ENCODE measurements at places on chromosomes 7 and 10. TPM values are rescaled to one million over a fixed set of nuclear protein-coding genes. Genes with fewer than 3 reads are reported as not detected.

DNA sequence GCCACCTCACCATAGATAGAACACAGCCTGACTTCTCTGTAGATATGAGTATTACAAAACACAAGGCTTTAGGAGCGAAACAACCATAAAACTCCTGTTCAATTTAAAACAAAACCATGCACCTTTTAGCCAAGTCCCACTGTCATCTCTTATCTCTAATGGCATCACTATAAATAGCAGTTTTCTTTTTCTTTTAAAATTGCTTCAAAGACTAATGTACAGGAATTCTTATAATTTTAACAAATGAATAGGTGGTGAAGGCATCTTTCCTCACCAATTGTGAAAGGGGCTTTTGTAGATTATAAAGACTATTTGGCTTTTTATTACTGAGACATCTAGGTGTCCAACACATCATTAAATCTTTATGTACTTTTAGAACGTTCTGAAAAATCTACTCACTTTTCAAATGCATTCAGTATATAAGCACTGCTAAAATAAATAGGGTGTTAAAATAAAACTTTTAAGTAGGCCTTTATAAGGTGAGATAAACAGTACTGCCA lies 205.7 kb upstream of the GRM3 start:
- H3K27me3 ChIP-seq, result no peaks in the 10 kb centered on the region
- H3K27ac ChIP-seq, result no peak overlapping the region
- H3K4me1 ChIP-seq, result no peaks in the 10 kb centered on the region
- no peaks in the 10 kb centered on the region for H3K36me3 ChIP-seq

DNA sequence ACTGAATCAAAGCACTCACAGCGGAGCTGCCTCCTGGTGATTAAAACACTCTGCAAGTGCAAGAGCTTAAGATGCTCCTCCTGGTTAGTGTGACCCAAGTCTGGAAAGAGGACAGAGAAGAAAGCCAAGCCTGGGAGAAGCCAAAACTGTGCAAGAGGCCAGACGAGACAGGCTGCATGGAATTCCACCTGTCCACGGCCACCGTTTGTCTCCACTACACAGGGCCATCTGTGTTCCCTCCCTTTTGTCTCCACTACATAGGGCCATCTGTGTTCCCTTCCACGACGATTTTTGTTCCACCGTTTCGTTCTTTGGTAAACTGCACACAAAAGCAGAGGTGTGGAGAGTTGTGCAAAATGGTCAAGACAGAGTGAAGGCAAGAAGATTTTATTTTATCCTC lies 233.0 kb downstream of the DIP2C start:
- peaks cover 19% of the 10 kb centered on the region for H3K27me3 ChIP-seq
- no peaks in the 10 kb centered on the region for H3K36me3 ChIP-seq
- DNase-seq, result no peak
- H3K27ac ChIP-seq, result no peak overlapping the region
- H3K4me3 ChIP-seq, result no peak overlapping the region

GRCh38 chr10:80659289-80659688 lies 121.6 kb downstream of the SH2D4B start:
- H3K4me1 ChIP-seq, result peaks cover 3% of the 10 kb centered on the region
- no peaks in the 10 kb centered on the region for H3K36me3 ChIP-seq
- DNase-seq, result no peak
- no peak overlapping the region for H3K27ac ChIP-seq
- no peak overlapping the region for H3K4me3 ChIP-seq

KCP gene
- total RNA-seq, result 0.17 TPM

DNA sequence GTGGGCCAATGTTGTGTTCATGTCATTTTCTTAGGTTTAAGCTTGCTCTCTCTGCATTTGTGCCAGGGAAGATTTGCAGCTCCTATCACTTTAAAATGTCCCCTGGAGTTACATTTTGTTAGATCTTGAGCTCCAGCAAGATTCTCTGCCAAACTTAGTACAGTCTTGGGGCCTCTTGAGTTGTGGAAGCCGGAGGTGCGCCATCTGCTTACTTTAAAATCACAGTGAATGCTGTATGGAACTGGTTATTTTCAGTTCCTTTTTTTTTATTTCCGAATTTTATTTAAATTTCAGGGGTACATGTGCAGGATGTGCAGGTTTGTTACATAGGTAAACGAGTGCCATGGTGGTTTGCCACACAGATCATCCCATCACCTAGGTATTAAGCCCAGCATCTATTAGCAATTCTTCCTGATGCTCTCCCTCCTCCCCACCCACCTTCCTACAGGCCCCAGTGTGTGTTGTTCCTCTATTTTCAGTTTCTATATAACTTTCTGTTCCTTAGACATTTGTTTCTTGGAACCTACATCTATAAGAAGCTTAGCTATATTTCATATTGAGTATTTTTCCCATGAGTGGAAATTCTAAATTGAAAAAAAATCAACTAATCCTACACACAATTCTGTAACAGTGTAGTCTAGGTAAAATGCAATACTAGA lies 114.4 kb upstream of the CREB5 start:
- no peak overlapping the region for H3K27ac ChIP-seq
- H3K36me3 ChIP-seq, result no peaks in the 10 kb centered on the region
- no peak for DNase-seq

DNA sequence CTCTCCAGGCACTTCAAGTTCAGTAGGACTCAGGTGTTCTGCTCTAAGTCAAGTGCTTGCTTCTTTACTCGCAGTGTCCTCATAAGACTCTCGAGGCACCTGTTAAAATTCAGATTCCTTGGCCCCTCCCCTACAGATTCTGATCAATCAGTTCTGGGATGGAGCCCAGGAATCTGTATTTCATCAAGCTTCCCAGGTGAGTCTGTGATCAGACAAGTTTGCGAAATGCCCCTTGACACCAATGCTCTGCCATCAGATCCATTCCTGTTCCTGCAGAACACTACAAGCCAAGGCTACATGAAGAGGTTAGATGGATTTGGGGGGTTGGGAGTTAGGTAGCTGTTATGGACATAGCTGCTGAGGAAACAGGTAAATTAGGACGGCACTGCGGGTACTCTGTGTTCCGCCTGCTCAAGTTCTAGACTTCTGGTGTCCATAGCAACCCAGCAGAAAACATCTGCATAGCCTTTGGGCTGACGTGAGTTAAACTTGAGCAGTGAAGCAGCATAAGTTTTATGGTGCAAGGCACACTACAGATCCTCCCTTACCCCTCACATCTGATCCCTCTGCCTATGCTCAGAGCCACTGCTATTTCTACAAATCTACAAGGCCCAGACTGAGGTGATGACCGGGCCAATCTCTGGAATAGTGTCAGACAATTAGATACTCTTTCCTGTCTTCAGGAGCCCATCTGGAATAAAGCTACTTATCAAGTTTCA lies 6.8 kb upstream of the NCOA4 start:
- H3K27ac ChIP-seq, result no peak overlapping the region
- peaks cover 4% of the 10 kb centered on the region for H3K4me1 ChIP-seq
- no peaks in the 10 kb centered on the region for H3K36me3 ChIP-seq
- DNase-seq, result no peak

RET gene
- 0.12 TPM for total RNA-seq
